ENCODE measurements at places on chromosomes 5 and 9. TPM values are rescaled to one million over a fixed set of nuclear protein-coding genes. Genes with fewer than 3 reads are reported as not detected.

DNA sequence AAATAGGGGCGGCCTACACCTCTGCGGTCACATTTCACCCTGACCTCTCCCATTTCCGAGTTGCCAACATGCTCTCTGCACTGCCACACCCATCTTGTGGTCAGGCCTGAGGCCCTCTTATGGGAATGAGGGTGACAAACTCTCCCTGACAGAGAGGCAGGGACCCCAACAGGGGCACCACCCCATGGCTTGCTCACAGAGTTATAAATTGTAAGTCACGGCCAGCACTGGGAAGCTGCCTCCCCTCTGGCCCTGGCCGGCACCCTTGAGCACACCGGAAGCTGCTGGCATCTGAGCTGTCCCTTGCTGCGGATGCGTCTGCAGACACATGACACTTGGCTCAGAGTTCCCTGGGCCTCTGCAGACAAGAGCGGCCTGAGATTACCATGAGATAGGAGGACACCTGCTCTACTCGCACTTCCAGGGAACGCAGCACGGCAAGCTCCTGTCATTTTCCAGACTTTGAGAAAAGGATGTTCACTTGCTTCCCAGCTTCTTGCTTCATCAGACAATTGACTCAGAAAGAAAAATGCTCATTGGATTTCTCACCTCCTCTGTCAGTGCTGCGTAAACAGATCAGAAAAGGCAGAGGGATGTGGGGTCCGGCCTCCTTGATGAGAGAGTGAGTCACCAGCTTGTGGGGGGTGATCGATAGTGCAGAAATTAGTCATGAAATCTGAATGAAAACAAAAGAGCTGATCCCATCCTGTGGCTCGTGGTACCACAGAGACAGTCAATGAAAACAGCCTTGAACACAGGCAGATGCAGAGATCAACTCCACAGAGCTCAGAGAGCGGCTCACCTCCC, 269.8 kb downstream of the SYK start:
- DNase-seq, result peak; percentile 85

- DNase-seq, result peak; percentile 22
Measured at GRCh38 chr5:30401479-30402058, 791.9 kb upstream of the CDH6 start.

DNA sequence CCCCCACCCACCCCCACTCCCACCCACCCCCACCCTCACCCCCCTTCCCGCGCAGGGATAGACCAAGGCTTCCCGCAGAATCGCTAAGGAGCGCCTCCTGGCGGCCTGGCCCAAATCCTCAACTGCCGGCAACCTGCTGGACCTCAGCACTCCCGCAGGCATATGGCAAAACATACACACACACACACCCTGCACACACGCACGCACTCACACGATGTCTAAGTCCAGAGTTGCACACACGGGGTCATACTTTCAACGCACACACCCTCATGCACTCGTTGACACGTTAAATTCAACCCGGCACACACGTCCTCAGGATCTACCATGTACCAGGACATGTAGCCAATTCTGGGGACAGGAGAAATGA, 1.7 kb downstream of the CPLX2 start:
- DNase-seq, result peak; percentile 38

DNA sequence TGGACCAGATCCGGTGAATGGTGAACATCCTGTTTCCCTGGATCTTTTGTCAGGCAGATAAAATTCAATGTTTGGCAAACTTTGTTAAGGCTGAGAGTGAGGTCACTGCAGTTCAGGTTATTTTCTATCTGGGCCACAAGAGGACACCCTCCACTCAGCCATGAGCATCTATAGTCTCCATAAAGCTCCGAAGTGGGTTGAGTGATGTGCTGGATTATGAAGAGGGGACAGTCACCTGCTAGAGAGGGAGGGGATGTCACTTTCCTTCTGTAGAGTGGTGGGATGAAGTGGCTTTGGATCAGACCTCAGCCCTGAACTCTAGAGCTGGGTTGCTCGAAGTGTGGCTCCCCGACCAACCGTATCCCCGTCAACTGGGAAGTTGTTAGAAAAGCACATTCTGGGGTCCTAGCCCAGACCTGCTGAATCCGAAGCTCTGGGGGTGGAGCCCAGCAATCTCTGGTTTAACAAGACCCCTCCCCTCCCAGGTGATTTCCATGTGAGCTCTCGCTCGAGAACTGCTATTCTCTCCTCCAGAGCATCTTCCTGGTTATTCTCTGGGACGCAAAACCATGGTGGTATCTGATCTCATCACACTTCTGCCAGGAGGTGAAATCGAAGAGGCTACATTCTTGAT, 31.8 kb upstream of the FGF1 start:
- DNase-seq, result peak; percentile 34

- DNase-seq, result no peak
Measured at GRCh38 chr9:114493521-114494184, 11.6 kb downstream of the WHRN start.

- no peak for DNase-seq
Measured at GRCh38 chr5:114001076-114001475, 360.8 kb upstream of the KCNN2 start.

- DNase-seq, result no peak
Measured at GRCh38 chr9:120726484-120726883, 12.2 kb upstream of the MEGF9 start.

DNA sequence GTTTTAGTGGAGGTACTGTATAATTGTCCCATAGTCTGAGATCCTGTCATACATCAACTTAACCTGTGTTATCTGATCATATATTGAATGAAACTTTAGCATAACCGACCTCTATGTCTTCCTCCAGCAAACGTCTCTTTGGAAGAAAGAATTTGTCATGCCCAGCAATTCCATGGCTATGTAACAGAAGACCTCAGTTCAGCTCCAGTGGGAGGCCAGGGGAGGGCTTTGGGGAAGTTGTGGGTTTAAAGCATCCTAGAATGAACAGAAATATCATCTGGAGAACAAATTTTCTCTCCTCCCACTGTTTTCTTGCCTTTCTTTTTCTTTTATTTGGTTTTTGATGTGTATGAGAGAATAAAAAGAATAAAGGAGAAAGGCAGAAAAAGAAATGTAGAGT, 164.5 kb downstream of the GAS1 start:
- DNase-seq, result no peak

Gene COMMD10
- 30.0 TPM for total RNA-seq

Gene PKD2L2
- total RNA-seq, result not detected

Data from activated naive CD4-positive, alpha-beta T cell treated with anti-CD3 and anti-CD28 coated beads for 36 hours (primary cell).